Fibroblast of mammary gland (primary cell): ENCODE measurements at places on chromosomes 2 and 18.

DNA sequence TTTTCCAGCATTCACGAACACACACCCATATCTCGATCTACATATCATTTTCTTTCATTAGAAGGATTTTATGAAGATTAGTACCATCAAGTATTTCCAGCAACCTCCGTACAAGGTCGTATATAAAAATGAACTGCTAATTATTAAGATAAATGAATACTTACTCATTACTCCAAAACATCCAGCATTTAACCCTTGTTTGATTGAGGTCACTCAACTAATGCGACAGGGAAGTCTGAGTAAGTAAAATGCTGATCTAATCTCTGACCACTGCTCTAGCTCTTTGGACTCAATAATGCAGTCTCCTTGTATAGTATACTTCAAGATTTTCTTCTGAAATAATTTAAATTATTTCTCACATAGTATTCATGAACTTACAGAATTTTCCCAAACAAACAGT lies 2.0 kb downstream of the ABHD3 start:
- no peak for DNase-seq

- peak; percentile 40 for DNase-seq
Observed at GRCh38 chr18:3538456-3538855, 88.5 kb downstream of the TGIF1 start.

GRCh38 chr2:197453914-197454398 lies 604 bp downstream of the COQ10B start:
- peak; percentile 95 for DNase-seq

DNA sequence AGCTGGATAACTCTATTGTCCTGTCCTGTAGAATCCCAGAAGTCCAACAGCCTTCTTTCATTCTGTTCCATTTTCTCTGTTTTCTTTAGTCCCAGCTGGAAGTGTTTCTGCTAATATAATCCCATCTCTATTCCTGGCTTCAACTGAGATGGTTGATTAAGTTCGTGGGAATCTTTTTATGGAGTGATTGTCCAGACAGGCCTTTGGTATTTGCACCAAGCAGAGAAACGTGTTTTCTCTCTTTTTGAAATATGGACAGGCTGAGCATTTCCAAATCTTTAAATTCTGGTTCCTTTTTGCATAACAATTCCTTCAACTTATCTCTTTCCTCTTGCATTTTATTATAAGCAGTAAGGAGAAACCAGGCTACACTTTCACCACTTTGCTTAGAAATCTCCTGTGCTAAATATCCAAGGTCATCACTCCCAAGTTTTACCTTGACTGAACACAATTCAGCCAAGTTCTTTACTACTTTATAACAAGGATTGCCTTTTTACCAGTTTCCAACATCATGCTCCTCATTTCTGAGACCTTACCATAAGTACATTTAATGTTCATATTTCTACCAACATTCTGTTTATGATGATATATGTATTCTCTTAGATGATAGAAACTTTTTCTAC lies 108.8 kb downstream of the ZFP36L2 start:
- no peak for DNase-seq

GRCh38 chr18:74154716-74155115 lies 6.4 kb downstream of the TIMM21 start:
- DNase-seq = no peak

DNA sequence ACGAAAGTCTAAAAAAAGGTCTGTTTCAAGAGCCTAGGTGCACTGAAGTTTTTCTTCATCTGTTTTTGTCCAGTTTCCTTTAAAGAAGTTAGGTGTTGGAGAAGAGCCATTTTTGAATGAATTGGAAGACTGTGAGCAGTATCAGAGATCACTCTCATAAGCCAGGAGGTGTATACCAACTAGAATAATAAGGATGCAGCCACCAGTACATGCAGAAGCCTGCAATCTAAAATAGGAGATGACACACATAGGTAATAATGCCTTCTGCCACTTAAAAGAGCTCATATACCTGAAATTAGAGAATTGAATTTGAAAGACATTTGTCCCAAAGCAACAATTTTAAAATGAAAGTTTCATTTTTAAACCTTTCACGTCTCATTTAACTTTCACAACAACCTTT lies 81.7 kb downstream of the RBMS1 start:
- DNase-seq = no peak

- no peak for DNase-seq
Observed at GRCh38 chr2:50611351-50611871, 420.5 kb downstream of the NRXN1 start.

DNA sequence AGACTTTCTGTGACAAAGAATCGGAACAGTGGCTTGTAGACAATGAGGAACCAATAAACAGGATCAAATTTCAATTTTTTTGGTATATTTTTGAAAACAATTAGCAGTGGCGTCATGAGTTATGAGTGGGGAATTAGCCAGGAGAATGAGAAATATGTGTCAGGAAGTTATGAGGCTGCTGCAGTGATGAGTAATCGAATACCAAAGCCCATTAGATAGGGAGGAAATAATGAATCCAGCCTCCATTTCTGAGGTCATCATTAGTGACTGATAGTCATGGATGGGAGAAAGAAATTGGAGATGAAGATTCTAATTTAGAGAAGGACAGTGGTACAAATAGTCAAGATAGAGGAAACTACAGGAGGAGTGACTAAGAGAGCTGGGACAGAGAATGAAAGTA lies 673.1 kb upstream of the VRK2 start:
- peak; percentile 78 for DNase-seq

- peak; percentile 41 for DNase-seq
Observed at GRCh38 chr2:191481305-191482070, 196.4 kb upstream of the NABP1 start.

- peak; percentile 25 for DNase-seq
Observed at GRCh38 chr18:32542221-32542798, 71.6 kb upstream of the GAREM1 start.

GRCh38 chr2:111113838-111114237 lies 6.9 kb upstream of the BCL2L11 start:
- DNase-seq = no peak

DNA sequence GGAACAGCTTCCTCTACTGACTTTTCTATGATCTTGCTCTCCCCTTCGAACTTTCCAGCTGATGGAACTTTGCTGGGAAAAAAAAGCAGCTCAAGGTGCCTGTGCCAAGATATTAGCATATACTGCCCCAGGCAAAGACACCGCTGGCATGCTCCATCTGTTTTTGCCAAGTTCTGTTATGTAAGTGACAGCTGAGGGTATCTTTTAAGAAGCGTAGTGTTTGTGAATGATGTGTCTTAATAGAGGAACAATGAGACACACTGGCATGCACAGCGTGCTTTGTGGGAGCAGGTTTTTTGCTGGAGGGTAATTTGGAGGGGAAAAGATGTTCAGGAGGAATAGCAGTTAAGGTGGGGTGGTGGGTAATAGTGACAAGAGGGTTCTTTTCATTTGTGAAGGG lies 47.8 kb downstream of the SLC4A3 start:
- no peak for DNase-seq

DNA sequence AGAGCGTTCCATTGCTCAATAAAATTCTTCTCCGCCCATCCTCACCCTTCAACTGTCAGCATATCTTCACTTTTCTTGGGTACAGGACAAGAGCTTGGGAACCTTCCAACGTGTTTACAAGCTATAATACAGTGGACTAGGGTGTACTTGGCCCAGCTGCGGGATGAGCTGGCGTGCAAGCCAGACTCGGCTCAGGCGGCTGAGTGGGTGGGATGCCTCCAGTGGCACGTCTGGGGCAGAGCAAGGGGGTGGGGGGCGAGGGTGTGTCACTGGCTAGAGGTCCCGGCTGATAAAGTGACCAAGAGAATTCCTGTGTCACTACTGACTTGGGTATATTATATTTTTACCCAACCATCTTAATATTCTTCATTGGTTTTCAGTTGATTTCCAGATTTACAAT lies 179.7 kb downstream of the EVA1A start:
- no peak for DNase-seq

GRCh38 chr18:44743631-44744030 lies 62.9 kb downstream of the SETBP1 start:
- DNase-seq = no peak

DNA sequence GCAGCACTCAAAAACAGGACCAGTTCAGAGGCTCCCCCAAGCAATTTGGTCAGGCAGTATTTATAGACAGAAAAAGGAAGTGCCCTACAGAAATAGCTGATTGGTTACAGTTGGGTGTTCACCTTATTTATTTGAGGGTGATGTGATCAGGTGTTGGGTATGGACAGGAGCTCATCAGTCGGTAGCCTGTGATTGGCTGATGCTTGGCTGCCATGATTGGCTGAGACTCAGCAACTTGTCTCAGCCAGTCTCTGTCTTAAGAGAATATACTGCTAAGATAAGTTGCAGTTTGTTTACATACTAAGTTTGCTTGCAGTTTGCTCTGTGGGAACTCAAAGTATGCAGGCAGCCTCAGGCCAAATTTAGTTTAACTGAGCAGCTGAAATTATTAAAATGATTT lies 9.4 kb downstream of the ABCG8 start:
- DNase-seq = no peak

- DNase-seq = peak; percentile 84
Observed at GRCh38 chr2:144836635-144837350, 316.9 kb upstream of the ZEB2 start.

DNA sequence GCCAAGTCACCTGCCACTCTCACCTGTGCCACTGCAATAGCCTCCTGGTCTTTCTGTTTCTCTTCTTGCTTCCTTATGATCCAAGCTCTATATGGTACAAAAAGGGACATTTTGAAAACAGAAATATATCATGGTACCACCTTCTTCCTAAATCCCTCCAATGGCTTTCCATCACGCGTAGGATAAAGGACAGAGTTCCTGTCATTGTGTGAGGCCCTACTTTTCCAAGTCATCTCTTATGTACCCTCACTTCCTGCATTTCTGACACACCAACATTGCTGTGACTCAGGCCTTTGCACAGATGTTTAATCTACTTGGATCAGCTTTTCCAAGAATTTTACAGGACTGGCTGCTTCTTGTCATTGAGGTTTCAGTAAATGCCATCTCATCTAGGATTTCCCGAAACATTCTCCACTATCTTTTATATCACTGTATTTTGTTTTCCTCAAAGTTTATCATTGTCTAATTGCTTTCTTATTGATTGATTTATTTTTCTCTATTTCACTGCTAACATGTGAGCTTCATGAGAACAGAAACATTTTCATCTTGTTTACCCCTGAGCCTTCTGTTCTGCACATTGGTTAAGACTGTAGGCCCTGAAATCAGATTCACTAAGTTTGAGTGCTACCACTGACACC lies 426.1 kb upstream of the FANCL start:
- peak; percentile 5 for DNase-seq

GRCh38 chr2:39419282-39420223 lies 17.5 kb downstream of the MAP4K3 start:
- DNase-seq = no peak

DNA sequence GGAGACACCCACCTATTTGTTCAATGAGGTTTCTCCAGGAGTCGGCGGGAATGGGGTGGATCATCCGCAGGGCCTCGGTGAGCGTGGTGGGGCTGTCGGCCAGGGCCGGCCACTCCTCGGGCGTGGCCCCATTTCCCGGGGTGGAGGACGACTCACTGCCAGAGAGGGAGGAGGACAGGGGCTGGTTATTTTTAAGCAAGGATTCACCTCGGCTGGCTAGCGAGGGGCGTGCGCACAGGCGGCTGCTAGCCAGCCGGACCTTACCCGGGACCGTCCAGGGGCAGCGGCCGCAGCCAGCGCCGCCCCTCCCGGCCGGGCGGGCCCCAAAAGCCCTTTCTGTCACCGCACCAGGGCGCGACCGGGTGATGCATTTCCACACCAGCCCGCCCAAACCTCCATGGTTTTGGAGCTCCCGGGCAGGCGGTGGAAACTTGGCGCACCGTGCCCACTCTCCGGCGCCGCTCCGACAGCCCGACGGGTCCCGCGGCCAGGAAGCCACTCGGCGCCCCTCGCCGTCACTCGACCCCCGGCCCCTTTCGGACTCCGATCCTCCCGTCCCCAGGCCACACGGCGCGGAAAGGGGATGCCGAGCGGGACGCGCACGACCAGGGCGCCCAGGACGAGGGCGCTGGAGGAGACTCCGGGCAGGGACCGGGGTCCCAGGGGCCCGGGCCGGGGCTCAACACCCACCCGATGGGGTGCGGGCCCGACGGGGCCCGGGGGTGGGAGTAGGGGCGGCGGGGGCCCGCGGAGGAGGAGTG lies 57.1 kb downstream of the SNORC start:
- peak; percentile 21 for DNase-seq

DNA sequence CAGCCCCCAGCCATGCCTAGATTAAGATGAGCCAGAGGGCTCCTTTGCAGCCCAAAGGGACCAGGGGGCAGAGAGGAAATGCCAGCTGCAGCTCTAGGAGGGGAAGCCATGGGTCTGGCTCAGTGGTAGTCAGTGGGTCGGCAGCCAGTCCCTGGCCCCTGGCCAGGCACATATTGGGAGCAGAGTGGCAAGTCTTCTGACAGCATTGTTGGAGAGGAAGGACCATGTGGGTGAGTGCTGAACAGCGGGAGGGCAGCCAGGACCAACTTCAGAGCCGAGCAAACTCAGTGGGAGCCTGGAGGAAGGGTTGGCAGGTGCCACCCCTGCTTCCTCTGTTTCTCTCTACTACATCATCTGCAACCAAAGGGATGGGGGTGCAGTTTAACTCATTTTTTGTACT lies 140.5 kb upstream of the PELI1 start:
- no peak for DNase-seq

GRCh38 chr2:15737314-15738224 lies 145.9 kb downstream of the DDX1 start:
- DNase-seq = no peak

GRCh38 chr18:22164337-22165048 lies 4.9 kb upstream of the GATA6 start:
- no peak for DNase-seq

- DNase-seq = no peak
Observed at GRCh38 chr18:62388855-62389760, 64.0 kb downstream of the TNFRSF11A start.

DNA sequence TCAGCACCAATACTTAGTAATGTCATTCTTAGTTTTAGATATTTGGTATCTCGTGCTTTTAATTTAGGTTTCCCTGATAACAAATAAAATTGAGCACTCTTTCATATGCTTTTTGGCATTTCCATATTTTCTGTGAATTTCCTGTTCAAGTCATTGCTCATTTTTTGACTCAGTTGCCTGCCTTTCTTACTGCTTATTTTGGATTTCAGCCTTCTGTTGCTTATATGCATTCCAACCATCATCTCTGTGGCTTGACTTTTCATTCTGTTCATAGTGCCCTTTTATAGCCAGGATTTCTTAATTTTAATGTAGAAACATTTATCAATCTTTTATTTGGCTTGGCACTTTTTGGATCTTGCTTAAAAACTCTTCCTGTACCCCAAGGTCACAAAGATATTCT lies 14.5 kb upstream of the KIF3C start:
- no peak for DNase-seq
